ENCODE measurements at places on chromosomes 5 and 9.

GRCh38 chr5:56527174-56527573, 288.2 kb upstream of the MAP3K1 start:
- DNase-seq: peak; percentile 63

- DNase-seq: no peak
Observed at GRCh38 chr5:69083412-69083811, 10.4 kb upstream of the SLC30A5 start.

DNA sequence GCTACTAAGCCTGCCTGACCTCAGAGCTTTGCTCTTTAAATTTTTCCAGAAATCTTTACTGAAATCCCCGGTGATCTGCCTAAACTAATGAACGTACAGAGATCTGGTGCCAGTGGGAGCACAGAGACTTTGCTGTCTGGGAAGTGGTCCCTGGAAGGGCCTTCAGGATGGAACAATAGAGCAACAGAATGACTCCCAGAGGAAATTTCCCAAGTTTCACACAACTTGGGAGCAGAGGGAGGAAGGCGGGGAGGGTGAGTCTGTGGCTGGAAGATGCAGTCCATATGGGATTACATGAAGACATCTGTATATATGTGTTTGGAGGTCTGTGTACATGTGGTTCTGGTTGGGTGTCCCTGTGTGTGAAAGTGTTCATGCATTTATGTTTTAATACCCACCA, 638.3 kb downstream of the CCDC171 start:
- DNase-seq: no peak

- DNase-seq: no peak
Observed at GRCh38 chr5:25448190-25448621, 803.4 kb upstream of the CDH10 start.

DNA sequence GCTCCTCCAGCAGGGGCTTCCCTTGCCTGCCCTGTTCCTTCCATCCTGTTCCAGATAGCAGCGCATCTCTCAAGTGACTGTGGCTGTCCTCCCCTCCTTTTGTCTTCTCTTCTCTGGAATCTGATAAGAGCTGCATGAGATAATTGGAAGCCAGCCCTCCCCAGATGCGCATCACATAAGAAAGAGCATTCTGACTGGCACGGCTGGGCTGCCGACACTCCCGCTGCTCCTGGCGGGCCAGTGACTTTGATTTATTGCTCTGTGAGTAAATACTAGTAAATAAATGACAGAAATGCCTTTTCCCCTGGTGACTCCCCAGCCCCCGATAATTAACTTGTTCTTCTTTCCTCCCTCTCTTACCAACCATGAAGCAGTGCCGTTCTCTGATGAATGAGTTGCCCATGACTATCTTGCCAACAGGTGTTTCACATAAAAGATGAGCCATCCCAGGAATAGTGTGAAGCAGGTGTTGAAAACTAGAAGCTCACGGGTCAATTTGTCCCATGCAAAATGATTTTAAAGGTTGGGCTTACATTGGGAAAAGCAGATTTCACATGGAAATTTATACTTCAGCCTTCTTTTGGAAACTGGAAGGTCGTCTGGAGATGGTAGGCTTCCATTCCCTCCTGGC, 212.3 kb downstream of the ERCC6L2 start:
- DNase-seq: no peak

GRCh38 chr5:78213799-78214198, 80.7 kb downstream of the AP3B1 start:
- no peak for DNase-seq

DNA sequence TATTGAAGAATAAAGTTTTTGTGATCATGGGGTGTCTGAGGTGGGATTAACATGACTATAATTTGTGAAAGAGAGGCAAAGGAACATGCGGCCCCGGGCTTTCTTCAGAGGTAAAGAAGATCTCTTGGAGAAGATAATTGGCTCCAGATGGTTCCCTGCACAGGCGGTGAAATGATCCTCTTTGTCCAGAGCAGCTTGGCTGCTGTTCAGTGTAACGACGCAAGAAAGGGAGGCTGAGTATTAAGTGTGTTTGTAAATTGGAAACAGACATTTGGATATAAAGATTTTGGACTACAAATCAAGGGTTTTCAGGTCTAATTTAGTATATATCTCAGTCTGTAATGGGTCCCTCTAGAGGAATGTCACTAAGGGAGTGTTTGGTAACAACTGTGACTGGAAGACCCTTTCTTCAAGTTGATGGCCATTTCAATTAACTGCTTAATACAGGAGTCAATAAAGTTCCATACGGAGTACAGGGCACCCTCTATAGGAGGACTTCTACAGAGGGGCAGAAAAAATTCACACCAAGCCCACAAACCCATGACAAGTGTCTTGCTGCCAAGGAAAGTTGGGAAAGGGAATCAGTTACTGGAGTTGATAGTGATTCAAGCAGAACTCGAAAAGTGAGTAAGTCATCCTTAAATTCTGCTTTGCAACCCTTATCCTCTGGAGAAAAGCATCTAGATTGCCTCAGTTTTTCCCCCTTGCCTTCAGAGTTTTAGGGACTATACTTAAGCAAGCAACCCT, 4.1 kb downstream of the EQTN start:
- no peak for DNase-seq

- DNase-seq: no peak
Observed at GRCh38 chr5:124050120-124050770, 538.3 kb downstream of the CSNK1G3 start.

GRCh38 chr5:143372187-143372829, 31.2 kb downstream of the NR3C1 start:
- no peak for DNase-seq

DNA sequence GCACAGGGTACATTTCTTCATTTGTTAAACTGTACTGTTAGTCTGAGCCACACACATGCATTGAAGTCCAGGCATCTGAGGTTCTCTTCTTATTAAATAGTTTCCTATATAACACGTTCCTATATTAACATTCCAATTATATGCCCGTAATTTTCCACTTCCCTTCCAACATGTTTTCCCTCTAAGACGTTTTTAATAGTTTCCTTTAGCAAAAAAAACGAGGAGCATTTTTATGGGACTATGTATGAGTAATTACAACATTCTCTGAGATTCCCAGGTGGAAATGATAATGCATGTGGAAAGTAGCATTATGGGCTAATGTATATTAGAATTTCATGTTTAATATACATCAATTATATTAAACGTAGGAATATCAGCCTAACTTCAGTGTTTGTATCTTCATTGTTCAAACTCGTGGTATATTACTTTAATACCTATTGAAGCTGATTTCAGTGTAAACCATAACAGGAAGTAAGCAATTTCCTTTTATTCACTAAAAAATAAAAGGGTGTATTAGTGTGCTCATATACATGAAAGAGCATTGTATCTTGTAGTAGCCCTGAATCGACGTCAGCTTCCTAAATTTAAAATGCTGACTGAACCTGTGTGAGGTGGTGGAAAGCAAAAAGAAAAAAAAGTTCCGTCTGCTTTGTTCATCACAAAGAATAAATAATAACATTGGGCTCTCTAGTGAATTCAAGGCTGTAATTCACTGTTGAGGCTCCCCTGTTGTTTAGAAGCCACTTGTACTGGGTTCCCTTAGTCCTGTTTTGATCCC, 11.3 kb downstream of the SMARCA2 start:
- DNase-seq: peak; percentile 46

- DNase-seq: no peak
Observed at GRCh38 chr5:166581826-166582225, 1709.6 kb upstream of the WWC1 start.

- DNase-seq: no peak
Observed at GRCh38 chr5:22598796-22599195, 254.3 kb downstream of the CDH12 start.

DNA sequence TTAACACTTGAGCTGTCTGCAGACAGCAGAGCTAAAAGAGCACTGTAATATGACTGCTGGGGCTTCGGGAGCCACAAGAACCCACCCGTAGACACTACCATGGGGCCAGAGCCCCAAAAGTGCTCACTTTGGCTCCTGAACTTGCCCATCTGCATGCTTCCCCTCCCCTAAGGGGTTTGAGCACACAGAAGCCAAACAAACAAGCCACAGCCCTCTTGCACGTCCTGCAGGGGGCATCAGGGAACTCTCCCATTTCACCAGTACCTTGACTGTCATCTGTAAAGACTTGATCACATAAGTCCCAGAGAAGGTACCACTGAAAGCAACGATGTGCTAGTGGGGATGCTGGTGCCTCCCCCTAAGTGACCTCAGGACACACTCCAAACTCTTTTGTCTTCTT, 681.8 kb downstream of the SEMA5A start:
- no peak for DNase-seq

- DNase-seq: no peak
Observed at GRCh38 chr9:38626006-38626405, 5.6 kb upstream of the ANKRD18A start.

DNA sequence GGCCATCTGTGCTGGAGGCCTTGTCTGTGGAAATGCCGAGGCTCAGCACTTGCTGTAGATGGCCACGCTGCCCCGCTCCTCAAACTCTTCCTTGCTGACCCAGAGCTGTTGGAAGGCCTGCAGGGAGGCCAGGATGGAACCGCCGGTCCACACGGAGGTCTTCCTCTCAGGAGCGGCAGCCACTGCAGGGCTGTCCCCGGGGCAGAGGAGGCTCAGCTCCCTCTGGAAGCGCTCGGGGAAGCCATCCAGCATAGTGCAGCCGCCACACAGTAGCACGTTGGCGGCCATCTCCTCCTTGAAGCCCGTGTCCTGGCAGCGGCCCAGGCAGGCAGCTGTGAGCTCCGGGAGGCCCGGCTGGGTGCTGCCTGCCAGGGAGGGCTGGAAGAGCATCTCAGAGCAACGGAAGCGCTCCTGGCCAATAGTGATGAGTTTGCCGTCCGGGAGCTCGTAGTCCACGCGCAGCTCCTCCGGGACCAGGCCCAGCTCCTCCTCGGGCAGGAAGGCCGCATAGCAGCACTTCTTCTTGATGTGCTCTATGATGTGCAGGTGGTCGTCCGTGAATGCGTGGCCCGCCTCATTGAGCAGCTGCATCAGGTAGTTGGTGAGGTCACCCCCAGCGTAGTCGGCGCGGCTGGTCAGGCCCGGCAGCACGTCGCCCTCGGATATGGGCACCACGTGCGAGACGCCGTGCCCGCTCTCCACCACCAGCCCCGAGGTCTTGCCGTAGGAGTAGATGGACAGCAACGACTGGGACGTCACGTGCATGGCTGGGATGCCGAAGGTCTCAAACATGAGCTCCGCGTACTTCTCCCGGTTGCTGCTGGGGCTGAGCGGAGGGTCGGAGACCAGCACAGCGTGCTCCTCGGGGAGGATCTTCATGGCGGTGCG, 901 bp downstream of the ACTL7B start:
- DNase-seq: no peak

- DNase-seq: no peak
Observed at GRCh38 chr5:147180751-147181150, 54.1 kb upstream of the STK32A start.

DNA sequence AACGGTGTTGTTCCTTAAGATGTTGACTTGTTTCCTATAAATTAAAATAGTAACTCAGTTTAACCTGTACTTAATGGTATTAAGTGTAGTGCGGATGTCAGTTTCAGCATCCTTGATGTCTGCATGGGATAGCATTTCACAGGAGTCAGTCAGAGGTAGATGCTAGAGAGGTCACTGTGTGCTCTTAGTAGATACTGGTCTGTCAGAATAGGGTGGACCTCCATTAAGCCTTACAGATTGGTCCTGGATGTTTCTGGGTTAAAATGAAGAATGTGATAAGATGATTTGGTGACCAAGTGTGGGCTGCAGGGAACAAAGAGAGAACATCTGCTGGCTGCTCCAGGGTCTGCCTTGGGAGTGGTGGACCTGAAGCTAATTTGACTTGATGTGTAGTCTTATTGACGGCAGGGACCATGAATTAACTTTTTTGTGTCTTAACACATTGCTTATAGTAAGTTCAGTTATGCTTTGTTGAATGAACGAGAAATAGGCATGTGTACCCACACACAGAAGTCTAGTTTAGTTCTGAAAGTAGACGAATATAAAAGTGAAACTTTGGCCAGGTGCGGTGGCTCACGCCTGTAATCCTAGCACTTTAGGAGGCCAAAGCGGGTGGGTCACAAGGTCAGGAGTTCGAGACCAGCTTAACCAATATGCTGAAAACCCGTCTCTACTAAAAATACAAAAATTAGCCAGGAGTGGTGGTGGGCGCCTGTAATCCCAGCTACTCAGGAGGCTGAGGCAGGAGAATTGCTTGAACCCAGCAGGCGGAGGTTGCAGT, 12.5 kb downstream of the RAB24 start:
- DNase-seq: no peak

GRCh38 chr5:88384886-88385285, 116.2 kb upstream of the TMEM161B start:
- no peak for DNase-seq

DNA sequence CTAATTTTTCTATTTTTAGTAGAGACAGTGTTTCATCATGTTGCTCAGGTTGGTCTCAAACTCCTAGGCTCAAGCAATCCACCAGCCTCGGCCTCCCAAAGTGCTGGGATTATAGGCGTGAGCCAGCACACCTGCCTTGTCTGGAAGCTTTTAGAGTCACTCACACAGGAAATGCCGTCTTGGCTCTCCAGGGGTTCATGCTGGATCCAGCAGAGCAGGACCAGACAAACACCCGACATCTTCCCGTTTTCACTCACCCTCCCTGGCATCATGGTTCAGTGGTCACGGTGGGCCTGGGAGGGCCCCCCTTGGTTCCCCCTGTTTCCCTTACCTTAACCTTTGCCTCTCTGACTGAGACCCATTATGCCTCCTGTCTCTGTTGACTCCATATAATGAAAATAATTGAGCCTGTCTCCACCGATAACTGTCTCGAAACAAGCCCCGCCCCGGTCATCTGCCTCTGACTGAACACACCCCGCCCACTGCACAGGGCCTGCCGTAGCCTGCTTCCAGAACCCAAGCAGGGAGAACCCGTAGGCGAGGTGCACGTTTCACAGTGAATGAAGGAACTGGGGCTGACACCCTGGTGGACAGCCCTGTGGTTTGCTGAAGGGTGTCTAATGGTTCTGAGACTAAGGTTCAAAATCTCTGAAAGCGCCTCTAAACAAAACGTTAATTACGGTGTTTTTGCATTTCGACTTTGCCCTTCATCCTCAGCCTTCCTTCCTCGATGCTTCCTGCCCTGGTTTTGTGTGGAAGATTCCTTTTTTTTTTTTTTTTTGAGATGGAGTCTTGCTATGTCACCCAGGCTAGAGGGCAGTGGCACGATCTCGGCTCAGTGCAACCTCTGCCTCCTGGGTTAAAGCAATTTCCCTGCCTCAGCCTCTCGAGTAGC, 39.7 kb upstream of the SPRY4 start:
- DNase-seq: no peak

DNA sequence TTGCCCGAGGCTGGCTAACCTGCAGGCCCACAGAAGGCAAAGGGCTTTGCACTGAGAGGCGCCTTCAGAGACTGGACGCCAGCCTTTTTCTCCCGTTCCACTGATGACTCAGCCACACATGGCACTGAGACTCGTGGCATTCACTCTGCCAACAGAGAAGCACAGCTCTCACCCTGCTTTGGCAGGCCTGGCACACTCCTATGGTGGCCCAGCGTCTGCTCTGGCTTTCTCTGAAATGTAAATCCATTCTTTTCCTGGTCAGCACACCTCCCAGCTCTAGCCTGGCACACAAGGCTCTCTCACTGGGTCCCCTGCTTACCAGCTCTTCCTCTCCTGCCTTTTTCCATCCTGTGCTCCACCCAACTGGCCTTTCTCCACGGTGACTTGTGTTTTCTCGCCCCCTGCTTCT, 5.9 kb upstream of the MELK start:
- DNase-seq: no peak

GRCh38 chr5:119284031-119284430, 71.8 kb upstream of the TNFAIP8 start:
- DNase-seq: no peak

- no peak for DNase-seq
Observed at GRCh38 chr5:3619579-3619978, 23.9 kb downstream of the IRX1 start.

All from CD4-positive, alpha-beta T cell treated with Interleukin-15 for 4 hours (primary cell).